ENCODE measurements at places on chromosomes 6 and 20. TPM values are rescaled to one million over a fixed set of nuclear protein-coding genes. Genes with fewer than 3 reads are reported as not detected.

ERGIC3 gene
- total RNA-seq = 240 TPM

SLPI gene
- 9.0 TPM for total RNA-seq

OR2B6 gene
- total RNA-seq = not detected

RAET1G gene
- total RNA-seq = 7.7 TPM

TBX18 gene
- 15.8 TPM for total RNA-seq

CLPSL2 gene
- 0.78 TPM for total RNA-seq

DOK5 gene
- total RNA-seq = not detected

DEFB124 gene
- total RNA-seq = not detected

OPRL1 gene
- total RNA-seq = 0.98 TPM

IL20RA gene
- total RNA-seq = not detected

PRL gene
- total RNA-seq = not detected

CD83 gene
- total RNA-seq = 2.2 TPM

HLA-DRA gene
- total RNA-seq = not detected

TRIM31 gene
- 1.1 TPM for total RNA-seq
